IPS-NIHi11 (cell line): ENCODE measurements at places on chromosomes 2 and 18.

- DNase-seq: no peak
Measured at GRCh38 chr2:70985283-70985688, 6.9 kb downstream of the ANKRD53 start.

GRCh38 chr2:108570416-108570815, 36.1 kb downstream of the LIMS1 start:
- no peak for DNase-seq

DNA sequence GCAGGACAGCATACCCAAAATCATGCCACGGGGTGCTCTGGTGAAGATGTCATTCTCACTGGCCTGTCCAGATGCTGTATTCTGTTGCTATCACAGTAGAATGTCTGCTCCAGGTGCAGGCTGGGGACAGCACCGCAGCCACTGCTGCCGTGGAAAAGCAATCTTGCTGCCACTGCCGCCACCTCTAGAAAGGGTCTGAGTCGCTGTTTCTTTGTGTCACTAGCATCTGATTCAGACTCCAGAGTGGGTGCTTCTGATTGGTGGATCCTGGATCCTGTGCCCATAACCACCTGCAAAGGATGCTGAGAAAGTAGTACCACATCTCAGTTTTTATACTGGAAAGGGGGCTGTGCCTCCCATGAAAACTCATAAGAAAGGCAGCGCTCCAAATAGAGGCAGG, 45.3 kb upstream of the CTLA4 start:
- no peak for DNase-seq

GRCh38 chr2:159996792-159997546, 65.4 kb downstream of the PLA2R1 start:
- no peak for DNase-seq

GRCh38 chr2:145383961-145384360, 864.0 kb upstream of the ZEB2 start:
- no peak for DNase-seq

DNA sequence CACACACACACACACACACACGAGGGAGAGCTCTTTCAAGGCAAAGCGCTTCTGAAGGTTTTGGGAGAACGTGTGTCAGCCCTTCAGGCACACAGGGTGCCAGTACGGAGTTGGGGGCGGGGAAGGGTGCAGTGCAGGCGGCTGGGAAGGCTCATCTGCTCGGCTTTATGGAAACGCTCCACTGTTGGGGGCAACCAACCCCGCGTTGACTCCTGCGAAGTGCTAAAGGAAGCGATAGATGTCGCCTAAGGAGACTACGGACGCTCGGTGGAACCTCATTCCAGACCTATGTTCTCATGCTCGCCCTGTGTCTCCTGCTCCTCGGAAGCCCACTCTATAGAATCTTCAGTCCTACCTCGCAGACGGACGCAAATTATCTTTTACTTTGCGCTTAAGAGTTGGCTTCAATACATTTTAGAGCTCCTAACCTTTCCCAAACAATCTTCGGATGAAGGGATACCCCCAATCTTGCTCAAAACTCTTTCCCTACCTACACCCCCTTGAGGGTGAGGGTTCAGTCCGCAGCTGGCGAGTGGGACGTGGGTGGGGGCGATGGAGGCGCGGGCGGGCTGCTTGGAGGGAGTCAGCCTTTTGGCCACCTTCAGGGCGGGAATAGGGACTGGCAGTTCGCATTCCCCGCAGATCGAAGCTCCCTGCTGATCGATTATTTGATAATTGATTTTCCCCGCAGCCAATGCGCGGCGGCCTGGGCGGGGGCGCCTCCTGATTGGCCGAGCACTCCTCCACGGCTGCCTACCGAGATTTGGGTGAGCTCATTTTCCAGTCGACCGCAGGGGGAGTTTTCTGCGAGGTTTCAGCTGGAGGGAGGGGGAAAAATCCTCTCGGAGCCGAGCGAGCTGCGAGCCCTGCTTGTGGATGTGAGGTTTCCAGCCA, 1.9 kb upstream of the MEIS1 start:
- peak; percentile 93 for DNase-seq

GRCh38 chr2:110664135-110664534, 13.7 kb downstream of the BUB1 start:
- DNase-seq: no peak

DNA sequence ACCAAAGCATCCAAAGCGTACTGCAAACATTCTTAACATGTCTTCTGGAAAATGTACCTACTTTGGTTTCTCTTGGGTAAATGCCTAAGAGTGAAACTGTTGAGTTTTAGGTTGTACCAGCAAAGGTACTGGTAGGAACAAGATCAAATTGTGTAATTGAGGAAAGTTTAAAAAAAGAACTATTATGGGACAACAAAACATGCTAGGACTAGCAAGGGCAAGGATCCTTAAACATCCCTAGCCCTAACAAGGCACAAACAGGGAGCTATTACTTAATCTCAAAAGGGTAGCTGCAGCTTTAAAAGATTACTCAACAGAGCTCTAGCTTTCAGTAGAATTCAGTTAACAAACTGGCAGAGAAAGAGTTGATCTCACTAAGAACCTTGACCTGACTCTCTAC, 56.0 kb upstream of the GRB14 start:
- DNase-seq: no peak

- DNase-seq: no peak
Measured at GRCh38 chr2:182113334-182113733, 127.7 kb downstream of the PPP1R1C start.

DNA sequence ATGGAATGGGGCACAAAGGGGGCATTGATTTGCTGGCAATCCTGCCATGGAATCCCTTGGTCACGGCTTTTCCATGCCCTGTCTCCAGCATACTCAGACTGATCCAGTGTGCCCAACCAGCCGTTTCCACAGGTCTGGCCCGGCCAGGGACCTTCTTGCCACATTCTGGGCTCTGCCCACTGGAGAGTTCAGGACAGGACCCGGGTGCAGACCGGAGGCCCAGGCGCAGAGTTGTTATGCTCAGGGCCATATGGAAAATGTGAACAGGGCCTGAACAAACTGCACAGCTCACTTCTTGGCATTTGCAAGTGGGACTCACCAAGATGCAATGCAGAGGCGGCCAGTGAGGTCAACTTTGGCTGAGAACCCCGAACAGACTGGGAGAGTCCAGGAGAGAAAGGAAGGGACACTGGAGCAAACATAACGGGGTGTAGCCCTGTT, 15.6 kb upstream of the ASAP2 start:
- DNase-seq: peak; percentile 69

DNA sequence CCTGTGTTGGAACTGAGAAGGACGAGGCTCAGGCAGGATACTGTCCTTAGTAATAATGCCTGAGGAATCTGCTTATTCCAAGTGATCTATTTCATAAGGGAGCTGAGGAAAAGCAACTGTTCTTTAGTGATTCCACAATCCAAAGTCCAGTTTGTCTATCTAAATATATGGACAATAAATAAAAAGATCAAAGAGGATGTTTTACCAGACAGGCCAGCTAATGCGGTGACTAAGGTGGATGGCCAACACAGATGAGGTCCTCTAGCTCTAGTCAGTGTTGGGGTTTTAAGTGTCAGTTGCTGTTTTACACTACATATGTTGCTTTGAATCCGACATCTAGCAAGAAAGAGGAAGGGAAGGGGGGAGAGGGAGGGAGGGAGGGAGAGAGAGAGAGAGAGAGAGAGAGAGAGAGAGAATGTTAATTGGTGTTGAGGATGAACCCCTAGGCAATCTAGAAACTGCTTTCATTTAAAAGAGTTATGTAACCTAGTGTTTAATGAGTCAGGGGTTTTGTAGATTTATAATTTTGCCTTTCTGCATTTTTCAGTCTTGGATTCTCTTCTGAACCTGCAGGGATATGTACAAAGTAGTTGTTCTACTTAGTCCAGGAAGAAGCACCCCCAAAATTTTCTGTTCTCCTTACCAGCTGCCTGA, 27.0 kb upstream of the SCN1A start:
- DNase-seq: no peak

DNA sequence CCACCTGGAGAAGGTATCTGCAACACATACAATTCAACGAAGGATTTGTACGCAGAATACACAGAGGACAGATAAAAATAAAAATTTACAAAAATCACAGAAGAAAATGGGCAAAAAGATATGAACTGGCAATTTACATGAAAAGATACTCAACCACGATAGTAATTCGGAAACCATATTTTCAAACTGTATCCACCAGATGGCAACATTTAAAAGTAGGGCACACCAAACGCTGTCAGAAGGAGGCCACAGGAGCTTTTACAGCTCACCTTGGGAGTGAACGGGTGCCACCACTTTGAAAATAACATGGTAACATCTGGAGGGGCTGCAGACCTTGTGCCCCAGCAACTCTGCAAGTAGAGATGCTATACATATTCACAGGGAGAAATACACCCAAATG, 9.8 kb downstream of the KIF1A start:
- DNase-seq: peak; percentile 12

- DNase-seq: no peak
Measured at GRCh38 chr2:28137221-28137620, 246.7 kb downstream of the BABAM2 start.

GRCh38 chr18:59659508-59660170, 37.6 kb downstream of the CCBE1 start:
- no peak for DNase-seq

- no peak for DNase-seq
Measured at GRCh38 chr2:9187620-9188214, 18.9 kb upstream of the ASAP2 start.

GRCh38 chr2:173290046-173290445, 64.6 kb upstream of the CDCA7 start:
- DNase-seq: no peak

DNA sequence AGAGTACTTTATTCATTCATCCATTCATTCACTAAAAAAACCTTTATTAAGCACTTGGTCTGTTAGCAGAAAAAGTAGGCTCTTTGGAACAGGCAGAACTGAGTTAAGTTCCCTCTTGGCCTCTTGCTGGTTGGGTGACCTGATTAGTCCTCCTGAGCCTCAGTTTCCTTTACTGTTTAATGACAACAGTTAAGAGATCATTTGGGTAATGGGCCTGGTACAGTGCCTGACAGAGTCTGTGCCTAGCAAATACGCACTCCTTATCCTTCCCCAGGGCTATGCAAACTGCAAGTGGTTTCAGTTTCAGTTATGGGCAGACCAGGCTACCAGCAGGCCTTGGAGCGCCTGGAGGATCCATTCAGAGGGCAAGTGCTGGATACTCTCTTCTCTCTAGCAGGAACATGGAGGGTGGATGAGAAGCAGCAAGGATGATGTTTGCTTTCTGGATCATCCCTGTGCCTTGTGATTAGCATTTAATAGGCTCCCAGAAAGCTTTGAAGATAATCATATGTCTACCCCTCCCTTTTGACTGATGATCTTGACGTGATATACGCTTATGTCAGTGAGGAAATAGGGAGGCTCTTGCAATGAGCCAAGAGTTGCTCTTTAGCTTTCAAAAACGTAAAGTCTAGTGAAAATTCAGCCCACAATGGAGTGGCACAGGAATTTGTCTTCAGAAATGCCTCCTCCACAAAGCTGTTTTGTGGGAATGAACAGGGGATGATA, 12.4 kb upstream of the TAF1B start:
- no peak for DNase-seq

- no peak for DNase-seq
Measured at GRCh38 chr2:124894199-124894598, 869.1 kb downstream of the CNTNAP5 start.

- DNase-seq: no peak
Measured at GRCh38 chr2:75586971-75587370, 26.2 kb upstream of the EVA1A start.

- no peak for DNase-seq
Measured at GRCh38 chr2:229818230-229818629, 103.6 kb downstream of the TRIP12 start.

GRCh38 chr18:24995056-24995455, 356.9 kb downstream of the ZNF521 start:
- DNase-seq: no peak

- no peak for DNase-seq
Measured at GRCh38 chr2:176419591-176420071, 150.4 kb downstream of the MTX2 start.

GRCh38 chr2:17482651-17483050, 35.6 kb downstream of the RAD51AP2 start:
- no peak for DNase-seq

DNA sequence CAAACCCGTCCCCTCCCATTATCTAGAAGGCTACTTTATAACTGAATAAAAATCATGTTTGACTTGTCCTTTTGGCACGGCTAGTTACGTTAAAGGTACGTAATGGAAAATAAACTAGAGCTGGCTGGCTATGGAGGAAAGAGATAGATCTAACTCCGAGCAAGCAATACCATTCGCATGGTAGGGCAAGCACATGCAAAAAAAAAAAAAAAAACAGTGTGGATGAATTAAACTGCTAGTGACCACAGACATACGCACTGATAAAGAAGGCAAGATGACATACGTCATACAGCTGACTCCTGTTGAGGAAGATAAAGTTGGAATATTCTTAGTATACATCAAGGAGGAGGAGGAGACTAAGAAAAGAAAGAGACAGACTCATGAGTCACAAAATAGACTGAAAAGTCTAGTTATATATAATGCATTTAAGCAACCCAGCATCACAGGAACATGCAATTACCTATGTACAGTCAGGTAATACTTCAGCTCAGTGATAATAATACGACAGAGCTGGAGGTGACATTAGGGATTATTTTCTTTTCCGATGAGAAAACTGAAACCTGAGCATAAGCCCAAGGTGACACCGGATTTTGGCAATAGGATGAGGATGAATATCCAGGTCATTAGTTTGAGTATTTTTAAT, 37.9 kb upstream of the NARS1 start:
- DNase-seq: no peak

DNA sequence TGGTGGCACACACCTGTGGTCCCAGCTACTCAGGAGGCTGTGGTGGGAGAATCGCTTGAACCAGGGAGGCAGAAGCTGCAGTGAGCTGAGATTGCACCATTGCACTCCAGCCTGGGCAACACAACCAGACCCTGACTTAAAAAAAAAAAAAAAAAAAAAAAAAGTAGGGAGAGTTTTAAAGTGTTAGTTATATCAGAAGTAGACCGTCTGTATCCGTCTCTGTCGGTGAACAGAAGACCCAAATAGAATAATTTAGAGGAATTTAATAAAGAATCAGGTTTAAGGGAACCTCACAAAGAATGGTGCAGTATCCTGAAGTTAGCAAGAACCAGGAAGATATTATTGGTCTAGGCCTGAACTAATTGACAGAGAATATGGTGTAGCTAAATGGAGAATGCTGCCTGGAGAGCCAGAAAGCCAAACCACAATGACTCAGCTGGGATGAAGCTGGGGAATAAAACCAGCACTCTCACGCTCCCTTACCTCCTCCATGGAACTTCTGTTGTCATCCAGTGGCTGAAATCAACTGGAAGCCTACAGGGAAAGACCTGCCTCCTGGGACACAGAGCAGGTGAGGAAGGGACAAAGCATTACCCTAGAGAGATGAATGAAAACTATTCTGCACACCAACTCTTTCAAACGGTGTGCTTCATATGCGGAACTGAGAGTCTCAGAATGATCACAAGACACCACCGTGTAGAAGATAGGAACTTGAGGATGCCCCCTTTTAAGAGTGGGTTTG, 39.1 kb upstream of the PLEKHM3 start:
- DNase-seq: no peak
